ENCODE measurements at places on chromosomes 7 and 10.

DNA sequence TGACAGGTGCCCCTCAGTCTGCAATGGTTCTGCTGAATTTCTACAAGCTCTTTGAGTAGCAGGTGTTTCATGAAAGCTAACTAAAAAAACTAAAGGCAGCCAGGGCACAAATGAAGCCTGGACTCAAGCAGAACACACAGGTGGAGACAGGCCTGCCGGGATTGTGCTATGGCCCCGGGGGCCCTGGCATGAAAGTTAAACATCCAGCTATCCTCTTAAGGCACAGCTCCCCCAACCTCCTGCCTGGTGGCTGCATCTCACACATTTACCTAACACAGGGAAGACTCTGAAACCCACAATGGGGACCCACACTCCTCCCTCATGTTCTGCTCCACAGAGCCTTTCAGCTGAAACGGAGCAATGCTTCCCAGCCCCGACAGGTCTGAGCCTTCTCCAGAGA, 76.3 kb upstream of the CAMK2B start:
- DNase-seq: no peak

GRCh38 chr10:24694086-24694485, 29.6 kb downstream of the ARHGAP21 start:
- DNase-seq: no peak

GRCh38 chr7:28222636-28223035, 42.0 kb upstream of the JAZF1 start:
- DNase-seq: no peak

DNA sequence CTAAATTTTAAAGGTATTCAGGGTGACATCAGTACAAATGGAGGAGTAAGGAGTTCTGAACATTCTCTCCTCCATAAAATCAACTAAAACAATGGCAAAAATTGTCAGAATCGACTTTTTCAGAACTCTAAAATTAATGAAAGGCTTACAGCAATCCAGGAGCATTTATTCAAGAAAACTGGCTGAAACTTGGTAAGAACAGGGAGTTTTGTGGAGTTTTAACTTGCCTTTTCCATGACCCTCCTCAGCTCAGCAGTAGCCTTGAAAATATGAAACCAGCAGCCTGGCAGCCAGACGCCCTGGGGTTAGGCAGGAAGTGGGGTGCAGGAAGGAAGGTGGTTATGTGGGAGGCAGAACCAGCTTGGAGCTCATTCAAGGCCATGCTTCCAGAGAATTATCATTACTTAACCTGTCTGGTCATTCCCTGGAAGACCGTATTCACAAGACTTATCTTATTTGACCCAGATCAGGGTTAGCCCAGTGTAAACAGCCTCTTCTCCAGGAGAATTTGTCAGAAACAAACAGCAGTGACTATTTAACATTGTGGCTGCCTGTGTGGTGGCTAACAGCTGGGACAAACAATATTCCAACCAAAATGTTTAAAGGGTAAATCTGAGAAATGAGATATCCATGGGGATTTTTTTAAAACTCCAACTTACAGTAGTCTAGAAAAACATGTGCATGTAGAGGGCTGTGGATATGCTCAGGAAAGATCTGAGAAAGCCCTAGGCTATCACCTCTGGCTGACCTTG, 75.7 kb upstream of the MACROH2A2 start:
- DNase-seq: no peak

DNA sequence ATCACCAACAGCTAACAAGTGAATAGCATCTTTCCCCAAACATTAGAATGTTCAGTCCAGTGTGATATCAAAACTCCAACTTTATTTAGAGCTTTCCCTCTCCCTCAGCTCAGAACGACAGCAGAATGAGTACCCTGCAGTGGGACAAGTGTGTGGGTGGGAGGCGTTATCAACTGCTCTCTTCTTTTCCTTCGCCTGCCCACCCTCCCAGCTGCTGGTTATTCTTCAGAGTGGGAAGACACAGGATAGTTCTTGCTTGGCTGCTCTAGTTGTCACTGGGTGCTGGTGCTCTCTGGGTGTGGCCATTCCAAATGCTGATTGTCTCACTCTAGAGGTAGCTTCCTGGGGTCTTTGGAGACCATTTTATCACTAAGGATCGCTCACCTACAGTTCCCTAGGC, 13.7 kb upstream of the FAM241B start:
- DNase-seq: no peak

GRCh38 chr10:61939902-61940301, 38.4 kb downstream of the ARID5B start:
- no peak for DNase-seq

- DNase-seq: no peak
Observed at GRCh38 chr10:8393531-8393930, 339.0 kb downstream of the GATA3 start.

DNA sequence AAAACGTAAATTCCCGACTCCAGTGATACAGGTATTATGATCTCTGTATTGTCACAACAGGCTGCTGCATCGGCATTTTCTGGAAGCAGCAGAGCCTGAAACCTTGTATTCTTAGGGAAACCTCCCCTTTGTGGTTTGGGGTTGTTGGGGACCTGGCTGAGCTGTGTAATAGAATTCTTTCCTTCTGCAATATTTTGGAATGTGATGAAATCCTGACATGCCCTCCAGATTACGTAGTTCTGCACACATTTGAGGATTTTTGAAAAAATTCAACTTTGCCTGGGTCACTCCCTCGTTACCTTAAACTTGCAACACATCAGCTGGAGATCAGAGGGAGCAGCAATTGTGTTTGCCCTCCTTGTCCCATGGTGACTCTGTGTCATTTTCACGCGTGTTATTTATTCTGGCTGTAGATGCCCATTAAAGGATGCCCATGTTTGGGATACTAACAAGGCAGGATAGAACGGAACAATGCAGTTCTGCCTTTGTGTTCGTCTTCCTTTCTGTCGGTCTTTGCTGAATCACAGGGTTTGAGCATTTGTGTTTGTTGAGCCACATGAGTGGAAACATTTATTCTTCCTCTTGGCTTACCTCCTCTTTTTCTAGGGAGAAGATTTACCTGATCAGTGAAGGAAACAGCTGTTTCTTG, 181.7 kb downstream of the TCF7L2 start:
- DNase-seq: no peak

- DNase-seq: no peak
Observed at GRCh38 chr10:76350583-76350982, 919.2 kb downstream of the LRMDA start.

DNA sequence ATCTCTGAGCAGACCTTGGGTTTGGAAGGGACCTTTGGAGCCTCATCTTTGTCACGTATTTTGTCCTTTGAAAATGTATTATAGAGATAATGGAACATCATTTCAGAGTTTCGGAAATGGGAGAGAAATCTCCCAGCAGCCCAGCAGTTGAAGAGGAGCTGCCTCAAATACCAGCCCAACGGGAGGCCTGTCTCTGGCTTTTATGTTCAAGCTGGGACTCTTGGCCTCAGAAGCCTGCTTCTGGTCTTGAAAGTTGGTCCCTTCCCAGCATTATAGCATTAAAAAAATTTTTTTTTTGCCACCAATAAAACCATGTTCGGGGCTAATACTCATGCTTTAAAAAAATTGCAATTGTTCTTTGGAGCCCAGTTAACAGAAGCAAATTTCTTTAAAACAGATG, 73.4 kb upstream of the CTBP2 start:
- no peak for DNase-seq

DNA sequence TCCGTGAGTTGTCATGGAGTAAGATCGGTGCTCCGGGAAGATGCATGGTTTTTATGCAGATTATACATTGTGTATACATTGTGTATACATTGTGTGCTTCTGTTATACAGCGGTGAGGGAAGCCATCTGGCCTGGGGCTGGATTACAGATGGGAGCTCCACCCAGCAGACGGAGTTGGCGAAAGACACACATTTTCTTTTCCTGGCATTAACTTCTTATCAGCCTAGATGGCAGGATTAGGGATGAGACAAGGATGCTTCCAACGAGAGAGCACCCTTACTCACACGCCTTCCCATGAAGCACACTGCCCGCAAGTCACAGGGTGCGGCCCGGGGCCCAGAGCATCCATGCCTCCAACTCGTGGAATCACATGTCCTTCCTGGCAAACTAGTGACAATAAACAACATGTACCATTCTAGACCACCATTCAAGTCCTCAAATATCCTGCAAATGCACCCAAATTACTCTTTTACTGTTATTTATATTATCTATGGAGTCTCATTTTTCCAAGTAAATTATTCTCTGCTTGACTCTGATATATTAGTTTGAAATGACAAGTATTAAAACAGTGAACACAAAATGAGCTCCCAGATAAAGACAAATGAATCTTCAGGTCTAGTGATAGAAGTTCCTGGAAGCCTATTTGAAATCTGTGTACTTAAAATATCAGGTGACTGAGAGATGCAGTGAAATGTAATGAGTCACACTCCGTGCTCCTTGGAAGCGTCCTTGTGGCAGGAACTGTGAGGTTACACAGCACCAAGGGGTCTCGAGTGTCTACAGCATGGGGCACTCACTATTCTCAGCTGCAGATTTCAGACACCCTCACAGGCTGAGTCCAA, 29.8 kb upstream of the PPP2R2D start:
- DNase-seq: no peak

- DNase-seq: no peak
Observed at GRCh38 chr10:34530778-34531177, 284.3 kb downstream of the PARD3 start.

DNA sequence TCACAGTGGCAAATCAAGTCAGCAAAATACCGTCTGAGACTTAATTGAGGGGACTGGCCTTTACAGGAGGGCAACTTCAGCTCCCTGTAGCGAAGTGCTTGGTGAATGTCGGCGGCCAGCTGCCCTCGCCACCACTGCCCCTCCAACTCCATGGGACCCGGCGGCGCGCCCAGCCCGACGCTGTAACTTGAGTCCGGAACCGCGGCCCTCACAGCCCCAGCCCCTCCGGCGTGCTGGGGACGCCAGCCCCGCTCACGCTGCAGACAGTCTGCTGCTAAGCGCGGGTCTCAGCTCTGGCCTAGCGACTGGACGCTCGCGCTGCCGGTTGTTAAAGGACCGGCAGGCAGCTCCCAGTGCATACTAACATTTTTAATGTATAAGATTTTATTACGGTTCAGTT, 113.4 kb upstream of the NUPR2 start:
- DNase-seq: no peak

- no peak for DNase-seq
Observed at GRCh38 chr10:71267508-71268240, 51.4 kb upstream of the SLC29A3 start.

- DNase-seq: no peak
Observed at GRCh38 chr7:39923091-39923490, 27.0 kb upstream of the CDK13 start.

- DNase-seq: no peak
Observed at GRCh38 chr10:119849031-119849789, 23.4 kb downstream of the MCMBP start.

GRCh38 chr7:151706277-151707104, 170.4 kb downstream of the PRKAG2 start:
- no peak for DNase-seq

DNA sequence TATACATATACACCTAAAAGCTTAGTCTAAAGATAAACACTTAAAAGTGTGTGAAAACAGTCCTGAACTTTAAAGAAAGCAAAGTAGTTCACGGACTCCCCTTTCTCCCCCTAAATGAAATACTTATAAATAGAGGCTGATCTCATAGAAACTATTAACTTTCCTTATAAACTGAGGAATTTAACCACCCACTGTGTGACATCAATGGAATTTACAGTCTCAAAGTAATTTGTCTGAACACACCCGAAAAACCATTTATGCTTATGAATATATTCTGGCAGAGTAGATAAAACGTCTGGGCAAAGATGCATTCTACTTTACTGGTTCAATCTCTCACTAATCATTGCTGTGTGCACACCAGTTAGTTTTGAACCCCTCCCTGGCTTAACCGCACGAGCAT, 181.8 kb upstream of the DGKB start:
- no peak for DNase-seq

GRCh38 chr10:7133958-7134357, 276.9 kb downstream of the SFMBT2 start:
- no peak for DNase-seq

DNA sequence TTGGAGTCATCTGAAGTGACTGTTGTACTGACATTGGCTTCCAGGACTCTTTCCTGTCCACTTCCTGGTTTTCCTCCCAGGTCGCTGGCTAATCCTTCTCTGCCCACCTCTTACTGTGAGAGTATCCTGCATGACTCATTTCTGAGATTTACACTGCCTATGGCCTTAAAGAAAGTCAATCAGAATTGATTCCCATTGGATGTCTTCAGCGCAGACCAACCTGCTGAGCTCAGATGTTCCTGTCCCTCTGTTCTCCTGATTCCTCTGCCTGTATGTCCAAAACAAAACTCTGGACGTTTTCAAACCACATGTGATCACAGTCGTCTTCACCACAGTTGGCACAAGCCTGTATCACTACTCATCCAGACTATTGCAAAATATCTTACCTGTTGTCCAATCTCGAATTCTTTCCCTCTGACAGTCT, 262.1 kb downstream of the CREB5 start:
- DNase-seq: no peak

DNA sequence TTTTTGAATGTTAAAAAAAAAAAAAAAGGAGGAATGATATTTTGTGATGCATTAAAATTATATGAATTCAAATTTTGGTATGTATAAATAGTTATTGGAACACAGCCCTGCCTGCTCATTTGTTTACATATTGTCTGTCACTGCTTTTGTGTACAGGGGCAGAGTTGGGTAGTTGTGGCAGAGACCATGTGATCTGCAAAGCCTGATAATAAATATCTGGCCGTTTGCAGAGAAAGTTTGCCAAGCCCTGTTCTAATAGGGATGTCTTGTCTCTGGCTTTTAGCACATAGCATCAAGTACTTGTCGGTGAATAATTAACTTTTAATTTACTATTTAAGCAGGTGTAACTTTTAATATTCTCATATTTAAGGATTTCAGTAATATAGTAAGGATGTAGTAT, 19.8 kb downstream of the TSPAN13 start:
- DNase-seq: no peak

- no peak for DNase-seq
Observed at GRCh38 chr7:106413446-106413845, 128.7 kb upstream of the NAMPT start.

DNA sequence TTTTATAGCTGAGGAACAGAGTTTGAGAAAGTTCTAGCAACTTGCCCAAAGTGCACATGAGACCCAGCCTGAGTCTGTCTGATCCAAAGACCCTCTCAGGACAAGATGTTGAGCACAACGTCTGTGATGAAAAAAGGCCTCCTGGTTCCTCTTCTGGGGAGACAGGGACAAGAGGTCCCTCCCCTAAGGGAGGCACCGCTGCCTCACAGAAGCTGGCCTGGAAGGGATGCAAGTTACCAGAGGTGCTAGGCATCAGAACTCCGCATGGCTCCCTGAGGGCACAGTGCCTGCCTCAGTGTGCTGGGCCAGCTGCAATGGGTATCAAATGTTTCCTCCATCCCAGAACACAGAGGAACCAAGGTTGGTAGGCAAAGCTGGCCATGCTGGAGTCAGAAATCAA, 302.4 kb downstream of the GRID1 start:
- DNase-seq: no peak

DNA sequence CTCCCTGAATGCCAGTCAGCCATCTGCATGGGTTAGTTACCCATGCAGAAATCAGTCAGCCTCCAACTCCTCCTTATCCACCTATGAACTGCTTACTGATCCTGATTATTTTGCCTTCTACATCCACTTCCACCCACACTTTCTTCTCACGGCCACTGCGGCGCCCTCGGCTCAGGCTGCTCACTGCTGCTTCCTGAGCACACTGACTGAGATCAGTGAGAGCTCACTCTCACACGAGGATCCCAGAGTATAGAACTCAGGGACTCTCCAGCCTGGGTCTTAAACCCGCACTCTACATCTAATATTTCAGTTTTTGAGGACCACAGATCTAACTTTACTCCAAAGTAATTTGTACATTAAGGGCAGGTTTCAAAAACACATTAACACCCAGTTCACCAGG, 64.4 kb downstream of the GRB10 start:
- peak; percentile 33 for DNase-seq

Measured in NCI-H774 (cell line).